ENCODE measurements at places on chromosomes 13 and 19.

GRCh38 chr13:75713852-75714251 is 77.7 kb downstream of the LMO7 start:
- DNase-seq, result no peak

DNA sequence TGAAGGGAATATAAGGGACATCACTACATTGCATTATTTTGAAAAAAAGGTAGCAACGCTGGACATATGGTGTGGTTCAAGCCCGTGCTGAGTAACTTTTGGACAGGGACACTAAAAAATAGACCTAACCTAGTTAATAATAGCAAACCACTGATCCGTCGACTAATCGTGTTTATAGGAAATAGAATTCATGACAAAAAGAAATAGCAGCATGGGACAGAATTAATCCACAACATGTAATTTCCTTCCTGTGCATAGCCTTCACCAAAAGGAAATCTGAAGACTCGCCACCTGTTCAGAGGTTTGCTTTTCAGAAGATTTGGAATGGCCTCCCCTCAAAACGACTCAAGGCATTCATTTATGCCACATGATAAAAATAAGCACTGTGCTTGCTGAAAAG is 128.7 kb downstream of the FGF14 start:
- no peak for DNase-seq

GRCh38 chr19:55146078-55146704 is 2.8 kb downstream of the TNNT1 start:
- no peak for DNase-seq

DNA sequence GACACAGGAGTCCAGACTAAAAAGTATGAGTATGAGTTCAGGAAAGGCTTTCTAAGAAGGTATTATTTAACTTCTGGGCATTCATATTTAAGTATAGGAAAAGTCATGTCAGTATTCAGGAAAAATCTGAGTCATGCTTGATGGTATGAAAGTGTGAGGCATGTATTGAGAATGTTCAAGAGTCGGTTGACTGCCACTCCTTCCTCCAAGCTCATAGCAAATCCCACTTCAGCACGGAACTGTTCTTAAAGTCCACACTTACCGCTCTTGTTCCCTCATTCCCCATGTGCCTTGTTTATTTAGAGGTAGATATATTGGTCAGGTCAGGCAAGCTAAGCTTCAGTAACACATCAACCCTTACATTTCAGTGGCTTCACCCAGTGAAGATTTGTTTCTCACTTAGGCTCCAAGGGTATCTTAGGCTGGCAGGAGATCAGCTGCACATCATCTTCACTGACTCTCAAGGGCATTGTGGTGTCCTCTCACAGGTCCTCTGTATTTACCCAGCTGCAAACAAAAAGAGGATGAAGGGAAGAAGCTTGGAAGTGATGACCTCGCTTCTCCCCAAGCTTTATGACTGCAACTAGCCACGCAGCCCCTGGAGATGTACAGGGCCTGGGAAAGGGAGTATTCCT is 1189.2 kb downstream of the EFNB2 start:
- DNase-seq, result peak; percentile 88

- DNase-seq, result no peak
Observed at GRCh38 chr13:51612867-51613266, 28.6 kb downstream of the WDFY2 start.

- DNase-seq, result peak; percentile 85
Observed at GRCh38 chr19:33302175-33302973, at the start of gene CEBPA. Gene CEBPA, minus strand, starts transcription at chr19:33302534. Its CDS starts 120 bp downstream, at chr19:33302414.

DNA sequence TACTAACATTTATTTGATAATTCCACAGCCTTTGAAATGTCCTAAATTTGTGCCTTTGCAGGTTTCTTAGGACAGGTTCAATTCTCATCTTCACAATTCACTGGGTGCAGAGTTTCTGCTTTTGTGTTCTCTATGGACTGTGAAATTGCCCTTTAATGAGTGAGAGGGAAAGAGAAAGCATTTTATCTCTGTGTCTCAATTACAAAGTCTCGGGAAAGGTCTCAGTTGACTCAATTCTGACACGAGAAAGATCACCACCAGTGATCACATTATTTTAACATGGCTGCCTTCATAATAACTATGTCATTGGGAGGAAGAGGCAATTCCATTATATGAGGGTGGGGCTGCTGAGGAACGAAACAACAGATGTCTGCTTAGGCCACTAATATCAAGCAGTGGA is 26.2 kb upstream of the LRCH1 start:
- DNase-seq, result no peak

- DNase-seq, result no peak
Observed at GRCh38 chr19:50899569-50899968, 11.6 kb downstream of the KLK4 start.

GRCh38 chr13:43353631-43354030 is 330.2 kb downstream of the DNAJC15 start:
- no peak for DNase-seq

- DNase-seq, result no peak
Observed at GRCh38 chr19:50667177-50667758, 18.0 kb downstream of the C19orf81 start.

DNA sequence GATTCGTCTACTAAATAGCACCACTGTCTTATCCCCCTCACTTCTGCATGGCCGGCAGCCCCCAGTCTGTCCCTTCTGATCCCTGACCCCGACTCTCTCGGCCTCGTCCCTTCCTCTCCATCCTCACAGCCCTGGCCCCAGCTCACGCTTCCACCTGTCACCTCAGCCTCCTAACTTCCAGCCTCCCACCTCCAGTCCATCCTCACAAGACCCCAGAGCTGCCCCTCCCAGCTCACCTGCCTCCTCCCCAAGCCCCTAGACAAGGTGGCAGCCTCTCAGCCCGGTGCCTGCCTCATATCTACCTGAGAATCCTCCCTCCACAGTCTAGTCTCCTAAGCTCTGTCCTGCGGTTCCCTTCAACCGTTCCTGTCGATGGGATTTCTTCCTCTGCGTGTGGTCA is 10.0 kb downstream of the KCNC3 start:
- no peak for DNase-seq

- DNase-seq, result no peak
Observed at GRCh38 chr13:70945506-70945905, 837.3 kb upstream of the KLHL1 start.

GRCh38 chr19:11237321-11237720 is 2.1 kb upstream of the ANGPTL8 start:
- no peak for DNase-seq

GRCh38 chr19:8641908-8642547 is 11.6 kb downstream of the NFILZ start:
- peak; percentile 53 for DNase-seq

GRCh38 chr19:15115762-15116615 is 8.8 kb downstream of the SYDE1 start:
- no peak for DNase-seq

GRCh38 chr19:55398200-55398925 is 9.2 kb downstream of the UBE2S start:
- no peak for DNase-seq

DNA sequence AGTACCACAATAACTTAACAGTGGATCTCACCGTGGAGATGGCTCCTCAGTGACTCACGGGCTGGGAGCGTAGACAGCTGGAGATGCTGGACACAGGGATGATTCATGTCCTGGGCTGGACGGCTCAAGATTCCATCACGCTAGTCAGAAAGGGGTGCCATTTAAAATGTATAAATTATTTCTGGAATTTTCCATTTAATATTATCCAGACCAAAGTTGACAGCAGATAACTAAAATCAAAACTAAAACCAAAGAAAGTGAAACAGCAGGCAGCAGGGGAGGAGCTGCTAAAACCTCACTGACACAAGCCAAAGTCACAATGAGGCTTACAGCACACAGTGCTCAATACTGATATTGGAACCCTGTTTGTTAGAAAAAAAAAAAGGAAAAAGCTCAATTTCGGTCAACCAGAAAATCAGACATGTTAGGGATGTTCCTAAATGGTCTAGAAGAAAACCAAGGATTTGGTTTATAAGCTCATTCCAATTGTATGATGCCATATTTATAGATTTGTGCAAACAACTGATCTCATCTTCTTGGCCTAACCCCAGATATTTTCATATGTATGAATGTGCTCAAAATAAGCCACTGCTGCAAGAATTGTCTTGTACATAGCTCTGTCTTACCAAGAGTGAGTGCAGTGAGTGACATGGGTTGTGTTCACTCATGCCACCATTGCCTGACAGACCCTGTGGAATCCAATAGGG is 111.8 kb downstream of the SACS start:
- peak; percentile 98 for DNase-seq

GRCh38 chr19:2261438-2262172 is 5.4 kb upstream of the JSRP1 start:
- DNase-seq, result no peak

DNA sequence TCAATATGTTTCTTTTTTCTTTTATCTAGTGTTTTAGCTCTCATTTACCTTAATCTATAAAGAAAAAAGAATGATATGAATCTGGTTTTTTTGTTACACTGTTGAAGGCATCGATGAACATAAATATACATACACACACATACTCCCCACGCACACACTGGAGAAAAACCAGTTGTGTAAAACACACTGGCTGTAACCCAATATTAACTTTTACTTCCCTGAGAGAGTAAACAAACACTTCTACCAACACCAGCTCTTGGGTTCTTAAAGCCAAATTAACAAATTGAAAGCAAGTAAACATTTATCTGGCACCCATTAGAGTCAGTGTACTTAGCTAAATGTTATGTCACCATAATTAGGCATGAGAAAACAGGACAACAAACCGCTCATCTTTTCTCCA is 145.7 kb downstream of the ABCC4 start:
- DNase-seq, result no peak

- DNase-seq, result no peak
Observed at GRCh38 chr19:362154-362553, 17.6 kb upstream of the MIER2 start.

- no peak for DNase-seq
Observed at GRCh38 chr19:10270180-10270615, 722 bp upstream of the ICAM1 start.

DNA sequence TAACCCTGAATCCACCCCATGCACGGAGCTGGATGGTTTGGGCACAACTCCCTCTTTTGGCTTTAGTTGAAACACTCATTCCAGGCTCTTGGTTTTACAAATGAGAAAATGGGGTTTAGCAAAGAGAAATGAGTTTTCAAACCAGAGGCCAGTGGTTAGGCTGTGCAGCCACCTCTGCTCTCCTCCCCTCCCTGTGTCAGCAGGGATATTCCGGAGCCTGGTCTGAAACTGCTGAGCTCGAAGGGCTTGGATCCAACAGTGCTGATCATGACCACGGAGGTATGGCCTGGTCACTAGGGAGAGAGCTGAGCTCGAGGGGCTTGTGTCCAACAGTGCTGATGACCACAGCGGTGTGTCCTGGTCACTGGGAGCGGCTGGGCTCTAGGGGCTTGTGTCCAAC is 41.5 kb downstream of the ZNF787 start:
- DNase-seq, result no peak

GRCh38 chr19:442085-442484 is 18.7 kb downstream of the SHC2 start:
- DNase-seq, result no peak

- no peak for DNase-seq
Observed at GRCh38 chr13:92346046-92346445, 880.6 kb upstream of the GPC6 start.

GRCh38 chr13:51687947-51688714 is 103.9 kb downstream of the WDFY2 start:
- DNase-seq, result no peak

GRCh38 chr13:20403826-20404225 is 121.8 kb downstream of the CRYL1 start:
- no peak for DNase-seq

DNA sequence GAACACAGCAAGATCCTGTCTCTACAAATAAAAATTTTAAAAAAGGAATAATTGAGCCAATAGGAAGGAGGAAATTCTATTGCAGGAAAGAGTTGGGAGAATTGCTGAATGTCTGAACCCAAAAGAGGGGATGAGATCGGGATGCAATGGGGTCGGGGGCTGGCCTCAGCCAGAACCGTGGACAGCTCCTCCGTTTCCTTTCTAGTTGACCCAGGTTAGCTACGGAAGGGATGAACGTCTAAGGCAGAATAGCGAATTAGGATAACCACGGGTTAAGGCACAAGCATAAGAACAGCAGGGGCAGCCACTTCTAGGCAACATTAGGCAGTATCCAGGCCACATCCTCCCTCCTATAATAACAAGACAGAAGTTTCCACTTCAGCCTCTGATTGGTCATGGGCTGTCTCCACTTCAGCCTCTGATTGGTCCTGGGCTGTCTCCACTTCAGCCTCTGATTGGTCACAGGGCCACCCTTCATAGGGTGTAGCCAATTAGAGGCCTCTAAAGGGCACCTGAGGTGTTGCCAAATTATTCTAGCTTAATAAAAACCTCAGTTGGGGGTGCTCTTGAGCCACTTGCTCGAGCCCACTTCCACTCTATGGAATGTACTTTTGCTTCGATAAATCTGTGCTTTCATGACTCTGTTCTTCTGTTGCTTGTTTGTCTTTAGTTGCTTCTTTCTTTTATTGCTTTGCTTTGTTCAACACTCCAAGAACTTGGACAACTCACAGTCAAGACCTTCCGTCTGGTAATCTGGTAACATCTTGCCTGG is 24.9 kb upstream of the TPM4 start:
- DNase-seq, result peak; percentile 13

GRCh38 chr19:47110521-47111005 is 3.0 kb downstream of the ZC3H4 start:
- DNase-seq, result no peak

Measured in fibroblast of skin of abdomen (primary cell).